ENCODE measurements at places on chromosomes 1 and 21.

GRCh38 chr21:16579538-16579937 lies 849.8 kb downstream of the USP25 start:
- DNase-seq: no peak

GRCh38 chr1:25036117-25036546 lies 106.1 kb upstream of the RUNX3 start:
- DNase-seq: no peak

DNA sequence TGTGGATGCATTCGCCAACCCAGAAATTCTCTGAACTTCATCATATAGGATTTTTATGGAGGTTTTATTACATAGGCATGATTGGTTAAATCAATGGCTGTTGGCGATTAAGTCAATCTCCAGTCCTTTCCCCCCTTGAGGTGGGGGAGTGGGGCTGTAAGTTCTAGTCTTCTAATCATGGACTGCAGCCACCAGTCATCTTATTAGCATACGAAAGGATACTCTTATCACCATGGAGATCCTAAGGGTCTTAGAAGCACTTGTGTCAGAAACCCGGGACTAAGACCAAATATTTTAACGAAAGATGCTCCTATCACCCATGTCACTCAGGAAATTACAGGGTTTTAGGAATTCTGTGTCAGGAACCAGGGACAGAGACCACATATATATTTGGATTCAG lies 36.3 kb downstream of the SDCCAG8 start:
- no peak for DNase-seq

DNA sequence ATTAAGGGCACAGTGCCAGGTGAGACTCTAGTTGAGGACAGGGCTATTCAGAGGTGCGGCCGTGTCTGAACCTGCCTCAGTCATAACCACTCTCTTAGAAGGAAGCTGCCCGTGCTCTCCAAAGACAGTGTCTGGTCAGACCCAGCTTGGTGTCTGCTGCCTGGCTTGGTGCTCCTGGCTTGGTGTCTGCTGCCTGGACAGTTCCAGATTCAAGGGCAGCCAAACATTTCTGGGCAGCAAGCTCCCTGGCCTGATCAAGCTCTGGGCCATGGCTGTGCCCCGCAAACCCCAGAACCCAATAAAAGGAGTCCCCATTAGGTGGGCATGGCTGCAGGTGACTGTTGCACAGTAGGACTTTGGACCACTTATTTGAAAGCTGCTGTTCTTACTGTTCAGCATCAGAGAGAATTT lies 27.7 kb downstream of the NEK2 start:
- no peak for DNase-seq

GRCh38 chr1:147109762-147110161 lies 62.5 kb downstream of the PRKAB2 start:
- no peak for DNase-seq

GRCh38 chr1:38201431-38201830 lies 154.8 kb upstream of the POU3F1 start:
- no peak for DNase-seq

GRCh38 chr21:15159382-15160020 lies 94.7 kb upstream of the NRIP1 start:
- DNase-seq: no peak

Measured in D341Med (cell line).